ENCODE measurements at places on chromosomes 4 and X.

DNA sequence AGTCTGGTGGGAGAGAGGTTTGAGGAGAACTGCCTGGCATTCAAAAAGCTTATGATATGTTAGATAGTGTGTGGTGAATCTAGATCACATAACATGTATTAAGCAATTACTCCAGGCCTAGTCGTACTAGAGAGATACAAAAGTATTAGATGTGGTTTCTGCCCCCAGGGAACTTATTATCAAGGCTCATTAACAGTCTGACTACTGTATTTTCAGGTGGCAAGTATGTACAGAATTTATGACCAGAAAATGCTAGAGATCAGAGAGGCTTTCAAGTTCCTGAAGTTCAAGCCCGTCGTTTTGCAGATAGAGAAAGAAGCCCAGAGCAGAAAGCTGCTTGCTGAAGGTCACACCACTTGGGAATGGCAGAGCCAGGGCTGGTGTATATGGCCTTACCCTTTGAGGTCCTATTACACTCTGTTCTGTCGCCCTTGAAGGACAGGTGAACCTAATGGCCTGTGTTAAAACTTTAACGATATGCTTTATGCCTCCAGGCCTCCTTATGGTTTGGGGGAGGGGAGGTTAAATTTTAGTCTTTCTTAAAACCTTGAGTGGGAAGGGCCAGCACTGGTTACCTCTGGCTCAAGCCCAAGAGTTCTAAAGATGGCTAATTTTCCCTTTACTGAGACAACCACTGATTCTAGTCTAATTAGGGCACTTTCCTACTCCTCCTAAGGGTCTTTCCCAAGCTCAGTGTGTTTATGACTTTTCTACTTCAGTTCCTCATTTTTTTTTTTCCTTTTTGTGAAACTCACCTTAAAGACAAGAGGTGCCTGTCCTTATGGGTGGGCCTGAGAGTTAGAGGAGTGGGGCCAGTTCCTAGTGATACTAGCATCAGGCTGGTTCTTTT, 19.9 kb downstream of the TMEM164 start:
- no peak for DNase-seq

GRCh38 chrX:154738011-154738738, 12.7 kb downstream of the GAB3 start:
- peak; percentile 55 for DNase-seq

- DNase-seq = peak; percentile 43
Measured at GRCh38 chrX:110795645-110796406, at the start of gene CHRDL1. Gene CHRDL1, minus strand, starts transcription at chrX:110795817. Its CDS starts 3,636 bp downstream, at chrX:110792181.

- no peak for DNase-seq
Measured at GRCh38 chr4:8046925-8047541, 107.4 kb upstream of the AFAP1 start.

DNA sequence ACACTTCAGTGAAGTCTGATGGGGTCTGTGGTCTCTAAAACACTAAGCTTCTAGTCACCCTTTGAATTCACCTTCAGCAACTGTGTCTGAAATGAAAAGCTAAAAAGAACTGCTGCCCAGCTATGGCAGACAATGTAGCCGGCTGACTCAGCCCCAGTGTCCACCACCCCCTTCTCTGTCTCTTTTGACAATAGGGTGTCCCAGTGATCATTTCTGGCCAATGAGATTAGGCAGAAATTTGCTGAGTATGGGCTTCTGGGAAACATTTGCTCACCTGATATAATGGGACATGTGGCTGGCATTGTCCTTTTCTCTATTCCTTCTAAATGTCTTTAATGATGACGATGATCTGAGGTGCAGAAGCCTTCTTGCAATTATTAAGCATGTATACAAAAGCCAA, 20.6 kb downstream of the IGFBP7 start:
- peak; percentile 46 for DNase-seq
